ENCODE measurements at places on chromosomes 12 and 14. TPM values are rescaled to one million over a fixed set of nuclear protein-coding genes. Genes with fewer than 3 reads are reported as not detected.
A peak's percentile ranks its signal among the peaks of the same experiment; 100 is the strongest.

DNA sequence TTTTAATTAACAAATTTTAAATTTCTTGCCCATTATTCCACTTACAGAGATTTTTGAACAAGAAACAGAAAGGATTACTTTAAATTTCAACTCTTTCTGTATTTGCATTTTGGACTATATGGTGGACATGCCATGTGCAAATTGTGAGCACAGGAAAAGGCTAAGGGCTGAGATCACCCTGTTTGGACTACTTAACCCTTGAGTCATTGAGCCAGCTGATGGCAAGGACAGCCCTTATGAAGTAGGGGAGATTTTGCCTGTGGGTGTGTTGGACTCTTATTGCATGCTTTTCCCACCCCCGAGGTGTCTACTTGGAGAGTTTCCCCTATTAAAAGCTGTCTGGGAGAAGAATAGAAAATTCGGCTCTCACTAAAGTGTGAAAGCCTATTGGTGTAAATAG is 17.2 kb downstream of the DERA start:
- peak; percentile 85 for DNase-seq

NRL gene
- total RNA-seq, result 1.2 TPM

TAS2R13 gene
- total RNA-seq, result 0.29 TPM

- DNase-seq, result no peak
Measured at GRCh38 chr14:69674546-69675244, 63.3 kb downstream of the SUSD6 start.

GRCh38 chr12:51383269-51383905 is 7.8 kb downstream of the GALNT6 start:
- DNase-seq, result no peak

DNA sequence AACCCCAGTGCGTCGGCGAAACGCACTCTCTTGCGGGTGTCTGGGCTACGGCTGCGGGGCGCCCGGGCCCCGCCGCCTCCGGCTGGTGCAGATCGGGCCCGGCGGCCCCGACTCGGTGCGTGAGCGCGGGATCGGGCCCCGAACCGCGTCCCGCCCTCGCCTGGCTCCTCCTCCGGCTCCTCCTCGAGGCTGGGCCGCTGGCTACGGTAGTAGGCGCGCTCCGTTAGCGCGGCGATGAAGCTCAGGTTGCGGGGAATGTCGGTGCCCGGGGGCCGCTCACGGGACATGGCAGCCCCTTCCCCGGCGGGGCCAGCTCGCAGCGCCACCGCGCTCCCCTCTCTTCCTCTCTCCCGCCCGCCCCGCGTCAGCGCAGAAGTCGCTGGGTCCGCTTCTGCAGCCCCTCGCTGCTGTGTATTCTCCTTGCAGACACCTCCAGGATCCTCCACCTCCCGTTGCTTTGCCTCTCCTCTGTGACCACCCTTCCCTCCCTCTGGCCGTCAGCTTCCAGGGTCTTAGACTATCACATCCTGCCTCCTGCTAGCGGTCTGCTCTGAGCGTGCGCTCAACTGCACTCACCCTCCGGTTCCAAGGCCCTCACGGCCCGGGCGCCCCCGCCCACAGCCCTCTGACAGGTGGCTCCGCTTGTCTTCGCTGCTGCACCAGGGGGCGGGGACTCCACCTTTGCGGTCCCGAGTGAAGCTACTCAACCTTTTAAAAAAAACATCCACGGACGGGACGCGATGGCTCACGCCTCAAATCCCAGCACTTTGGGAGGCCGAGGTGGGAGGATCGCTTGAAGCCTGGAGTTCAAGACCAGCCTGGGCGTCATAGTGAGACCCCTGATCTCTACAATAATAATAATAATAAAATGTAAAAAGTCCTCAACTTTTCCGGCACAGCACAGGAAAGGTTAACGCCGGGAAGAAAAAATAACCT is at the start of gene PPP1R3E:
Gene PPP1R3E, minus strand, starts transcription at position 570 of the 936 bp plus-strand sequence. Its CDS starts 283 bp downstream, at position 287.
- no peak for DNase-seq

PTCSC3 gene
- not detected for total RNA-seq

DNA sequence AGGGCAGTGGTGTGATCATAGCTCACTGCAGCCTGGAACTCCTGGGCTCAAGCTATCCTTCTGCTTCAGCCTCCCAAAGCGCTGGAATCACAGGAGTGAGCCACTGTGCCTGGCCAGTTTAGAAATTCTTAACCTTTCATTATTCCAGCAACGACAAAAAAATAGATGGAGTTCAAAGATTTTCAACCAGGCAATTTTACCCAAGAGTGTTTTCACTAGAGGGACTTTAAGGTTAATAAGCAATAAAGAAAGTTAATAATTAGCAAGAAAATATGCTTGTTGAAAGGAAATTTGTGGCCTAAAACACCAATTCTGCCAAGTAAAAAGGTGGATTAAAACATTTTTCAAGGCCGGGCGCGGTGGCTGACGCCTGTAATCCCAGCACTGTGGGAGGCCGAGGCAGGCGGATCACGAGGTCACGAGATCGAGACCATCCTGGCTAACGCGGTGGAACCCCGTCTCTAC is 14.8 kb downstream of the CDKL1 start:
- peak; percentile 64 for DNase-seq
